ENCODE measurements at places on chromosomes 12 and 14.
A peak's percentile ranks its signal among the peaks of the same experiment; 100 is the strongest.

DNA sequence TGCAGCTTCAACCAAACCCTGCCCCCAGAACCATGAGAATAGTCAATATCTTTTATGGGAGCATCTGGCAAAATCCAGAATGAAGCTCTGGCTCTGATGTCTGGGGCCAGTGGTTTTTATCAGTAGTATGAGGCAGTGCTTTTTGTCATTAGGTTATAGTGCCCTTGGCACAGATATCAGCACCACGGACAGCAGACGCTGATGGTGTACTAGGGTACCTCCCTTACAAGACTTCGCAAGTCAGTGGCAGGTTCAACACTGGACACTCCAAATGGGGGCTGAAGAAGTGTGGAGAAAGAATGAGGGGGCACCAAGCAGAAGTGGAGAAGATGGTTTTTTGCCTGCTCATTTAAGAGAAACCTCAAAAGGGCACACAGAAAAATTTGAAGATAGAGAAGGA is 68.2 kb upstream of the E2F7 start:
- DNase-seq: peak; percentile 2

DNA sequence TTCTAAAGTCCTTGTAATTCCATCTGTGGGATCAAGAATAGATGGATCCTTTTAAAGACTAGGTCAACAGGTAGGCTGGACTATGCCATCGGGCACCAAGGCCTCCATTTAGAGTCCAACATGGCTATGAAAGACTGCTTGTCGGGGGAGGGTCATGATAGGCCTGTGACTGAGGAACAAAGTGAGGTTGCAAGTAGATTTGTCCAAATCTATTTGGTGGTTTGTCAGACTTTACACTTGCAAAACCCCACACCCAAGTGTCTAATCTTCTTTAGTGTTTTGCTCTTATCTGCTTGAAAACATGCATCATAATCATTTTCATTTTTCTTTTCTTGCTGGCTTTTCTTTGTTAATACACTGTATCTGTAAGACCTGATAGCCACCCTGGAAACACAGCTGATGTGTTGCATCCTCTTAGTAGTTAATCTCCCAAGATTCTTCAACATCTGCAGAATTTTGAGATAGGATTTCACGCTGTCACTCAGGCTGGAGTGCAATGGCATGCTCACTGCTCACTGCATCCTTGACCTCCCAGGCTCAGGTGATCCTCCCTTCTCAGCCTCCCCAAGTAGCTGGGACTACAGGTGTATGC is 50.3 kb downstream of the TDP1 start:
- DNase-seq: no peak

DNA sequence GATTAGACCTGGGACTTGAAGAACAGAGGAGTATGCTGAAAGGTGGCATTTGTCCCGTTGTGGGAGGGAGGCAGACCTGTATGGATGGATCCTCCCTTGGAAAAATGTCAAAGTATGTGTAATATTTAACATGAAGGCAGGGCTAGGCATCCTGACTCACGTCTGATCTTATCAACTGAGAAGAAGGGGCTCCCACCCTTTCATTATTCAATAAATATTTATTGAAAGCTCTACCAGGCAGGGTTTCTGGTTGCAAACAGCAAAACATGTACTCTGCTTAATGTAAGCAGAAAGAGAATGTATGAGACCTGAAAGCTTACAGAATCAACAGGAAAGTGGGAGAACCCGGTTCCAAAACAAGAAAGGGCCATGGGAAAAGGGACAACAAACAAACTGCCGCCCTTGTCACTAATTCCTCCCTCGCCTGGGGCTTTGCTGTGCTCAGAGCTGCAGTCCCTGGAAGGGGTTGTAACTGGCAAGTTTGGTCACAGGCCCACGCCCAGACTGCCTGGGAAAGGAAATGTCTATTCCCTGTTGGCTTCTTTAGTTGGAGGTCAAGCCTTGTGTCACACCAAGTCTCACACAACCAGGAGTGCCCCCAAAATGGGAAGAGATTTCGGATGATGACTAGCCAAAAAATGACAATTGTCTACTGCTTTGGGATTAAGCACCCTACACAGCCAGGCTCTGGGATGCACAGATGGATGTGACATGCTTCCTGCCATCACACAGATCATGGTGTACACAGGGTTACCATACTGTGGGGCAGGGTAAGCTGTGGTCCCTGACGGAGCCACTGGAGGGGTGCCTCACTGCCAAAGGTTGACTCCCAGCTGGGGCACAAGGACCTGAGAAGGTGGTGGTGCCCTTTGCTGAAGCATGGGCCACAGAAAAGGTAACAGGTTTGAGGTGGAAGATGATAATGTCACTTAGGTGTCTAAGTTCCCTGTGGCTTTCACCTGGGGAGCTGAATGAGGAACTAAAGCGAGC is 36.8 kb downstream of the RAB35 start:
- no peak for DNase-seq

- peak; percentile 36 for DNase-seq
Observed at GRCh38 chr14:39266525-39266870, 32.8 kb downstream of the MIA2 start.
